GM04504 (cell line): ENCODE measurements at places on chromosomes 7 and 10.

GRCh38 chr7:36287371-36288241 is 102.1 kb upstream of the ANLN start:
- DNase-seq: no peak

- no peak for DNase-seq
Measured at GRCh38 chr10:91156196-91156595, 64.3 kb upstream of the PCGF5 start.

GRCh38 chr7:23184709-23185359 is 3.0 kb downstream of the NUP42 start:
- DNase-seq: peak; percentile 40

DNA sequence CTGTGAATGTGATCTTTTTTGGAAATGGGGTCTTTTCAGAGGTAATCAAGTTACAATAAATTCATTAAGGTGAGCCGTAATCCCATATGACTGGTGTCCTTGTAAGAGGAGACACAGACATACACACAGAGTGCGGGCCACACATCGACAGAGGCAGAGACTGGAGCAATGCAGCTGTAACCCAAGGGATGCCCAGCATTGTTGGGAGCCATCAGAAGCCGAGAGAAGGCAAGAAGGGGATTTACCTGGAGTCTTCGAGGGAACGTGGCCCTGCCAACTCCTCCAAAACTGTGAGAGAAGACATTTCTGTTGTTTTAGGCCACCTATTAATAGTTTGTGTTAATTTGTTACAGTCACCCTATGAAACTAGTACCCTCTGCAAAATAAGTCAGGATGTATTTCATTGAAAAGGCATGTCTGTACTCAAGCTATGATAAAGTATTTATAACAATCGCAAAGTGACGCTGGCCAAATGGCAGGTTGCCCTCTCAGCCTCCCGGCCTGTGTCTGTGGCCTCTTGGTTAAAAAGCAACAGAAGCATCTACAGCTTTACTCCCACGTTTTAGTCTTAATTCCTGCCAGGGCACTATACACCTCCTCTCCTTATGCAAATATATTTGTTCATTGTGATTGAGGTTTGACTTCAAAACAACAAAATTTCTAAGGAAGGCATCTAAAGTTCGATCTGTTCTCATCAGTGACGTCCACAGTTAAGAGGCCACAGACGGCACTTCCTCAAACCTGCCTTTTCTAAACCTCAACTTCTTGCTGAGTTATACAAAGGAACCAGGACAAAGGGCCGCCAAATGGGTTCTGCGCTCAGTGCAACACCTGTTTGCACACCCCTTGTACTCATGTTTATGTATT is 46.8 kb downstream of the HIPK2 start:
- no peak for DNase-seq

DNA sequence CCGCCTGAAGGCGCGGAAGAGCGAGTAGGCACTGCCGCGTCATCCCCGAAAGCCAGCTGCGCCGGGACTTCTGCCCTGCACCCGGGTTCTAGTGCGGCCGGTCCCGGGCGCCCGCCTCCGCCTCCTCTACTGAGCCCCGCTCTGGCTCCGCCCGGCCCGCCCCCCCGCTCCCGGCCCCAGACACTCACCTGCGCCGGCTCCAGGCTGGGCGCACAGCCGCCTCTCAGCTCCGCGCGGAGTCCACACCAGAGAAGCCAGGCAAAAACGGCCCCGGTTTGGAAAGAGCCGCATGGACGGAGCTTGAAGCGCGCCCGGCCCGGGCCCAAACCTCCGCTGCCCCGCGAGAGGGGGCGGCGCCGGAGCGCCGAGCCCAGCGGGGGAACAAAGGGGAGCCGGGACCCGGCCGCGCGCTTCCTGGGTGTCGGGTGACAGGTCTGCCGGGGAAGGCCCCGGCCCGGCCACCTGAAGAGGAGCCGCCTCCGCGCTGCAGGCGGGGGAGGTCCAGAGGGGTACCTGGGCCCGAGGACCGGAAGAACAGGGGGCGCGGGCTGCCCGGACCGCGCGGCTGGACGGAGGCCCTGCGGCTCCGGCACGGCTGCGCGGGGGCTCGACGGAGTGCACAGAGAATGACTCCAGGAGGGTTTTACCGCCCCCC is 168.2 kb downstream of the NRF1 start:
- no peak for DNase-seq

GRCh38 chr7:78377532-78377931 is 579.0 kb downstream of the PHTF2 start:
- no peak for DNase-seq

- no peak for DNase-seq
Measured at GRCh38 chr10:14583252-14583651, 191.4 kb downstream of the FAM107B start.

DNA sequence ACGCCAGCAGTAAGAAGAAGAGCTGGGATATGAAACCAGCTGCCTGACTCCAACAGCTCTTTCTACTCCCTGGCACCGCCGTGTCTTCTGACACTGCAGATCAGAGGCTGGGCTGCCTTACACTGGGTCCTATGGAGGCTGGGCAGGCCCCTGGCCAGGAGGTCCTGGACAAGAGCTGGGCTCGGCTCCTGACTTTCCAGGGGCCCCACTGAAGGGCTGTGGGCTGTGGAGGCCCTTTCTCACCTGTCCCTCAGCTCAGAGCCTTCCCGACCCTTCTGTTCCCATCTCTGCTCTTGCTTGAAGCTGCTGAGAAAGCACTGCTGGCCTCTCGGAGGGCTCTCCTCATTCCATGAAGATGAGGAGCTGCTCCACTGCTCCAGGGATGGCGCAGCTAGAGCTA is 85.9 kb upstream of the UNC5B start:
- DNase-seq: no peak

DNA sequence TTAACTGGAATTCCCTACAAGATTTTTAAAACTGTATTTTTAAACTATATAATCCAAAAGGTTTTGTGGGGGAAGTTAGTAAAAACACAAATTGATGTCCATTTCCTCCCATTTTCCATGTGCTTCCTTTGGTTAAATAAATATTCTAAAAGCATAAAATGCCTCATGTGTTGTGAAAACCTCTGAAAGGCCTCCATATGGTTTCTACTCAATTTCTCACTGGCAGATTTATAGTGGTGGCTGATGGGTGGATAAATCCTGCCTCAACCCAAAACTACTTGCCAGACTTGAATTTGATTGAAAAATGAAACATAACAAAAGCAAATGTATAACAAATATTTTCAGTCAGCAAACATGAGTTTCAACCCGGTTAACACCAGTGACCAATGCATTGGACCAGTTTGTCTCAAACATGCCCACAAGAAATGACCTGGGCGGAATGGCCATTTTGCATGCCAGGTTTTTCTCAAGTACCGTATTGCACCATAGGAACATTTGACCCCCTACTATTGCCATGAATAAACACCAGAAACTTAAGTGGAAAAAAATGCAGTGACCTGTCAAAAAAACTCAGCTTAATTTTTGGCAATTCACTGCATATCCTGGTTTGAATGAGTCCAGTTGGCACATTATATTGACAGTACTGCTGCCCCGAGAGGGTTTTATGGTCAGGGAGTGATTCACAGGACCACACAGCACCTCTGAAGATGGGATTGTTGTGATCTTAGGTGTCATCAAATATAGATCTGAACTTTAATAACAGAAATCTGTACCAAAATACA is 454.6 kb upstream of the ANKRD30A start:
- DNase-seq: peak; percentile 9

DNA sequence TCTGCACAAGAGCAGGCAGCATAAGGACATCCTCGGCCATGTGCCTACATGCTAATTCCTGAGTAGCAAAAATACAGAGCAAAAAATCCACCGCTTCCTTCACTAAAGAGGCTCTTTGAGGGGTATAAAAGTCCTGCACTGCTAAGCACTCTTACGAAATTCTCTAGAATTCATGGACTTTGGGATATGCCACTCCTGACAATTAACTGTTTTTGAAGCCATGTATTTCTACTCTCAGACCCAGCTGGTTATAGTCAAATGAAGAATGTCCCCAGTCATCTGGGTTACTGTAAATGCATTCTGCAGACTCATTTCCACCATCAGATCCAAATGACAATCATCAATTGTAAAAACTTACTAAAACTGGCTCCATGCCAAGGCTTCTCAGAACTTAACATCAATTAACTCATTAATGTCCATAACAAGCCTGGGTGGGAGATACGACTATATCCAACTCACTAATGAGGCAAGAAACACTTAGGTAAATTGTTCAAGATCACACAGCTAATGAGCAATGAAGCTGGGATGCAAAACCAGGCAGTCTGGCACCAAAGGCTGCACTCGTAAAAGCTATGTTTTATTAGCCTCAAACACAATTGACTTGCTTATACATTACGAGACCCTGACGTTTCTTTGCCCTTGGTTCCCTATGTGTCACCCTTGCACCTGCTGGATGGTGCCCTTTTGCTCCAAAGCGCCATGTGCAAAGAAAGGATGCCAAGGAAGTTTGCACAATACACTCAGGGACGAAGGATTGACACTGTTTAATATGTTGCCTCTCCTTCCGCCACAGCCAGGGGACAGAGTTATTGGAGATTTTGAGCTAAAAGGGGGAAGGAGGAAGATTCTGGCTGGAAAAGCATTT is 250.4 kb downstream of the ELMO1 start:
- no peak for DNase-seq

DNA sequence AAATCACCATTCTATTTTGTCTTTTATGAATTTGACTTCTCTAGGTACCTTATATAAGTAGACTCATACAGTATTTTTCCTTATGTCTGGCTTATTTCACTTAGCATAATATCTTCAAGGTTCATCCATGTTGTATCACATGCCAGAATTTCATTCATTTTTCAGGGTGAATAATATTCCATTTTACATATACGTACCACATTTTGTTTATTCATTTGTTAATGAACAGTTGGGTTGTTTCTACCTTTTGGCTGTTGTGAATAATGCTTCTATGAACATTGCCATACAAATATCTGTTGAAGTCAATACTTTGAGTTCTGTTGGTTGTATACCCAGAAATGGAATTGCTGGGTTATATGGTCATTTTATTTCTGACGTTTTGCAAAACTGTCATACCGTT is 20.7 kb downstream of the AHCYL2 start:
- DNase-seq: no peak

GRCh38 chr10:47206449-47207280 is 93.3 kb upstream of the GDF10 start:
- no peak for DNase-seq

- DNase-seq: peak; percentile 26
Measured at GRCh38 chr7:79176859-79177477, 276.5 kb downstream of the MAGI2 start.

DNA sequence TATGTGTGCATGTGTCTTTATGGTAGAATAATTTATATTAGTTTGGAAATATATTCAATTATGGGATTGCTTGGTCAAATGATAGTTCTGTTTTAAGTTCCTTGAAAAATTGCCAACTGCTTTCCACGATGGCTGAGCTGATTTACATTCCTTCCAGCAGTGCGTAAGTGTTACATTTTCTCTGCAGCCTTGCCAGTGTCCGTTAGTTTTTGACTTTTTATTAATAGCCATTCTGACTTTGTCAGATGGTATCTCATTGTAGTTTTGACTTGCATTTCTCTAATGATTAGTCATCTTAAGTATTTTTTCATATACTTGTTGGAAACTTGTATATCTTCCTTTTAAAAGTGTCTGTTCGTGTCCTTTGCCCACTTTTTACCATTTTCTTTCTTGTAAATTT is 434.2 kb upstream of the POT1 start:
- DNase-seq: no peak

DNA sequence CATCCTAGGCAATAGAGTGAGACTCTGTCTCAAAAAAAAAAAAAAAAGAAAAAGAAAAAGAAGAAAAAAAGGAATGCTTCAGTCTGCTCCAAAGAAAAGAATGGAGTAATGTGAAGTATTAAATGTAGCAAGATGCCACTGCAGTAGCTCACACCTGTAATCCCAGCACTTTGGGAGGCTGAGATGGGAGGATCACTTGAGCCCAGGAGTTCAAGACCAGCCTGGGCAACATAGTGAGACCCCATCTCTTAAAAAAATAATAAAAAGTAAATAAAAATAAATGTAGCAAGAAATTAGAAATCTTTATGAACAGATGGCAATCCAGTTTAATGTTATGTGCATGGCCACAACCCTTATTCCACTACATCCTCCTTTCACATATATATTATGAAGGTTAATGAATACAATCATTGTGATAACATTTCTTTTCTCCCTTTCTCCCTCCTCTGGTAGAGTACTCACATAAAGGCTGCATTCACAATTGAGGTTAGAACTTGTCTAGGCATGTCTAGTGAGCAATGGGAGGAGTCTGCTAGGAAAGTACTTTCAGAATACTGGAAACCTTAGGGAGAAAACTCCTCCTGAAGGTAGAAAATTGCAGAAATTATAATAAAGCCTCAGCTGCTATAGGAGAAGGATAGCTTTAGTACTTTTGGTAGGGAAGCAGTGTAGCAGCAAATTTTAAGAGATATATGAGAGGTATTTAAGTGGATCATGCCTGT is 20.4 kb downstream of the KLLN start:
- no peak for DNase-seq

- DNase-seq: no peak
Measured at GRCh38 chr10:127267442-127267841, 71.1 kb upstream of the INSYN2A start.

GRCh38 chr7:155766966-155767916 is 45.0 kb downstream of the SHH start:
- no peak for DNase-seq

DNA sequence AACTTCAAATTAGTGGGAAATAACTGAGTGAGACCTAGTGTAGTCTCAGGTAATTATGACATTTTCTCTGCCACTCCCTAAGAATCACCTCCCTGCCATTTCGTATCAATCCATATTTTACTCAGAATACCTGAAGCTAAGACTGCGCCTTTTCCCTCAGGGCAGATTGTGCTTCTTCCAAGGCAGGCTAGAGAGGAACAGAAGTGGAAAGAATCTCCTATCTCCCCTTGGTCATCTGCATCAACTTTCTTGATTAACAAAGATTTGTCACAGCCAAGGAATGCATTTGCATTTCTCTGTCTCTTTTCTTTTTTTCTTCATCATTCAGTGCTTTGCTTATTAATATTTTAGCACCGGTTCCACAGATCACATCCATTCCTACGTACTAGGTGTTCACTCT is 119.1 kb downstream of the PTPRZ1 start:
- no peak for DNase-seq

GRCh38 chr7:16594061-16594460 is 51.5 kb downstream of the ANKMY2 start:
- DNase-seq: no peak

DNA sequence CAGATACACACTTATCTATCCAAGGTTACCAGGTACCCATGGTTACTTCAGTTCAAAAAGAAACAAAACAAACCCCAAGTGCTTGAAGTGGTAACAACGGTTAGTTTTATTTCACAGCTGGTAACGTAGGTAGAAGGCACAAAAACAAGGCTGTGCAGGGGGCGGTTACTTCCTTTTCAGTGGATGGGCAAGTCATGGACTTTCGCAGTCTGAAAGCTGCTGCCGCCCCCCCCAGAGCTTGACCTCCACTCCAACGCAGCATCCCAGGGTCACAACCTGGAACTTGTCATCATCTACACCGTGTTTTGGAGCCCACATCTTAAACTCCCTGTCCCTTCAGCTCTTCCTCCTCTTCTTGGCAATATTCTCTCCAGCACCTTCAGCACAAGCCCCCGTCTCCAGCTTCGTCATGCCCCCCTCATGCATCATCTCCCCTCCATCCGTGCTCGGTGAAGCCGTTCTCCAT is 181.2 kb upstream of the ITGB1 start:
- DNase-seq: no peak

GRCh38 chr7:88218429-88218745 is 1.5 kb downstream of the SRI start:
- DNase-seq: no peak

- no peak for DNase-seq
Measured at GRCh38 chr7:921581-922333, 32.7 kb downstream of the ADAP1 start.

GRCh38 chr7:111027396-111027795 is 63.5 kb upstream of the LRRN3 start:
- no peak for DNase-seq

- no peak for DNase-seq
Measured at GRCh38 chr10:78049851-78050250, 16.2 kb downstream of the RPS24 start.
